ENCODE measurements at places on chromosomes 3 and 15.

DNA sequence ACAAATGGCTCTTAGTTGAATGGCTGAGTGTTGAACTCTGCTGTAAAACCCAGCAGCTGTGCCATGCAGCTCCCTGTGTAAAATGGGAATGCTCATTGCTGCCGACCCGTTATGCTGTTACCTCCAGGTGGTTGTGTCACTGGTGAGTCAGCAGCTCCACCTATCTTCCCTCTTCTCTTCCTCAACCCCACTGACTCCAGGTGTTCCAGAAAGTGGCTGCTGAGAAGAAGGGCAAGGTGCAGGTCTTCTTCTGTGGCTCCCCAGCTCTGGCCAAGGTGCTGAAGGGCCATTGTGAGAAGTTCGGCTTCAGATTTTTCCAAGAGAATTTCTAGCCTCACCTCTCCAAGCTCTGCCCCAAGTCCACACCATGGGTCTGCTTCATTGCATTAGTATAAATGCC is 41.9 kb downstream of the NOX5 start:
- no peak for DNase-seq

DNA sequence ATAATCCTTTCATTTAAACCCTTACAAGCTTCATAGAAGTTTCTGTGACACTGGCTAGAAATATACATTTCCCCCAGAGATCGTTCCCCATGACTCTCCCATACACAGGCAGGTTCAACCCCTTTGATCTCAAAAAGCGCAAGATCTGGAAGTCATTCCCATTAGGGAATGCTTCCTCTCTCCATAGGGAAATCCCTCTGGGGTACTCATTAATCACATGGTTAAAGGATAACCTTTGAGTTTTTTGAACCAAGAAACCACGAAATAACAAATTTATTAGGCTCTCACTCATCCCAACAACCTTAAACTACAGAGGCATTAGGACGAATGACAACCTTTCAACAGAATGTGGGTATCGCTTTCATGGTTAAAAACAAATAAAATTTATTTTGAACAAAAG is 211.9 kb upstream of the PRICKLE2 start:
- no peak for DNase-seq

- no peak for DNase-seq
These were observed 211.3 kb downstream of the TBC1D2B start for GRCh38 chr15:77866186-77866585.

DNA sequence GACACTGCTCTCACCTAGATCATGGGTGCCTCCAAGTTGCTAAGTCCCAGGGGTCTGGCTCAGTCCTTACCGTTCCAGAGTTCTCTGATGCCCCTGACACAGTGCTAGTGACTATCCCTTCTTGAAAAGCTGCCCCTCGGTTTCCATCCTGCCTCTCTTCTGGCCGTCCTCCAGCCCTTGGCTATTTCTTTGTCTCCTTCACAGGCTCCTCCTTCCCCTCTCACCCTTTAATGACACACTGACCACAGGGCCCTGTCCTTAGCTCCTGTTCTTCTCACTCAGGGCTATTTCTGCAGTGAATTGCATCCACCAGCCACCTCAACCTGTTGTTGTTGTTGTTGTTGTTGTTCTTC is 31.1 kb downstream of the SLC28A1 start:
- DNase-seq, result no peak

DNA sequence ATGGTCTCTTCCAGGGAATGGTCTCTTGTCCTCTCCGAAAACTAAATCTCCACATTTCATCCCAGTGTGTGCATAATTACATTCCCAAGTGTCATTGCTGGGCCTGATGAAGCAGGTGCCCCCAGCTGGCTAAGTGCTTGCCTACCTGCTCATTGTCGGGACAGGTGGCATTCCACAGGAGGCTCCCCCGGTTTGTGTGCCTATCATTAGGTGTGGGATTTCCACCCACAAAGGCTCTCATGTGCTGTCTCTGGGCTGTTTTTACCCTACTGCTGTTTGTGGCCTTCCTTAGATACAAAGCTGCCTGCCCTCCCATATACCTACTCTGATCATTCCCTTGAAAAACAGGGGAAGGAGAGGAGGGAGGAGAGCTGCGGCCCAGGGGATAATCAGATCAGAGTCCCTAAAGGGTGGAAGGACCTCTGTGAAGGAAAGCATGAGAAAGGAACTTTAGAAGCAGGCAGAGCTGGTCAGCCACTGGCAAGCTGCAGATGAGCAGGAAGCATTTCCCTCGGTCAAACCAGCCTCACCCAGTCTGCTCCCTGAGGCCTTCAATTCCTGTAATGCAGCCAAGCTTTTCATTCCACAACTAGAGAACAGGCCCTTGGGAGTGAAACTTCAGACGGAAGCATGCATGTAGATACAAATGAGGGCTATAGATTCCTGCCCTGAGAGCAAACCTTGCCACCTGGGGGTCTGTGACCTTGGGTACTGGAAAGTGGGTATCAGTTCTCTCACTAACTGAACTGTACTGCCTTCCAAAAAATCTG is 60.7 kb upstream of the HEG1 start:
- no peak for DNase-seq

Data from type B pancreatic cell (in vitro differentiated cells).